ENCODE measurements at places on chromosomes 5 and 9. TPM values are rescaled to one million over a fixed set of nuclear protein-coding genes. Genes with fewer than 3 reads are reported as not detected.

GRCh38 chr9:2620919-2621721 is 467 bp upstream of the VLDLR start:
- DNase-seq = peak; percentile 17
- no peaks in the 10 kb centered on the region for H3K36me3 ChIP-seq
- H3K27ac ChIP-seq = peak overlapping the region; percentile 6
- peak overlapping the region; percentile 85 for H3K4me3 ChIP-seq
- H3K4me1 ChIP-seq = peaks cover 16% of the 10 kb centered on the region

- peaks cover 21% of the 10 kb centered on the region for H3K4me1 ChIP-seq
- H3K27ac ChIP-seq = no peak within 1 kb of the TSS
- H3K27me3 ChIP-seq = no peaks in the 10 kb centered on the region
- peak; percentile 84 for DNase-seq
These were observed at the start of gene DPP7 for GRCh38 chr9:137114613-137115393. TSS of gene DPP7 (minus strand) at chr9:137114733. CDS start at chr9:137114713, 20 bp downstream.

The CDKN2B-AS1 gene
- total RNA-seq = 1.4 TPM

GRCh38 chr5:67221487-67222242 is 25.1 kb upstream of the CD180 start:
- H3K4me1 ChIP-seq = peaks cover 65% of the 10 kb centered on the region
- no peaks in the 10 kb centered on the region for H3K27me3 ChIP-seq
- H3K36me3 ChIP-seq = no peaks in the 10 kb centered on the region
- H3K4me3 ChIP-seq = peak overlapping the region; percentile 78
- no peak for DNase-seq

GRCh38 chr9:93303258-93303771 is 119.4 kb downstream of the WNK2 start:
- H3K4me3 ChIP-seq = no peak overlapping the region
- no peaks in the 10 kb centered on the region for H3K36me3 ChIP-seq
- H3K27ac ChIP-seq = no peak overlapping the region
- H3K27me3 ChIP-seq = peaks cover 4% of the 10 kb centered on the region

- H3K36me3 ChIP-seq = peaks cover 34% of the 10 kb centered on the region
- no peak overlapping the region for H3K4me3 ChIP-seq
- H3K27ac ChIP-seq = no peak overlapping the region
- DNase-seq = no peak
These were observed 18.4 kb downstream of the SLC25A46 start for GRCh38 chr5:110757118-110757729.

- H3K27ac ChIP-seq = no peak overlapping the region
- H3K36me3 ChIP-seq = no peaks in the 10 kb centered on the region
- no peak overlapping the region for H3K4me3 ChIP-seq
- no peak for DNase-seq
- no peaks in the 10 kb centered on the region for H3K4me1 ChIP-seq
These were observed 739.8 kb upstream of the PTPRD start for GRCh38 chr9:11352612-11353011.

The GALNT12 gene
- total RNA-seq = 2.5 TPM

- H3K36me3 ChIP-seq = peaks cover 8% of the 10 kb centered on the region
- H3K27ac ChIP-seq = no peak overlapping the region
- no peaks in the 10 kb centered on the region for H3K27me3 ChIP-seq
- H3K4me3 ChIP-seq = no peak overlapping the region
- DNase-seq = no peak
These were observed 230.6 kb downstream of the GNA14 start for GRCh38 chr9:77417566-77417965.

- no peaks in the 10 kb centered on the region for H3K4me1 ChIP-seq
- H3K27ac ChIP-seq = no peak overlapping the region
- DNase-seq = no peak
- no peaks in the 10 kb centered on the region for H3K36me3 ChIP-seq
- H3K4me3 ChIP-seq = no peak overlapping the region
These were observed 123.3 kb upstream of the SLIT3 start for GRCh38 chr5:169424279-169424655.

The ANKRD31 gene
- 0.13 TPM for total RNA-seq

- H3K4me1 ChIP-seq = no peaks in the 10 kb centered on the region
- peaks cover 11% of the 10 kb centered on the region for H3K27me3 ChIP-seq
- no peak overlapping the region for H3K27ac ChIP-seq
- H3K4me3 ChIP-seq = no peak overlapping the region
- no peak for DNase-seq
- H3K36me3 ChIP-seq = no peaks in the 10 kb centered on the region
These were observed 313.5 kb downstream of the AGTPBP1 start for GRCh38 chr9:85428230-85428629.

DNA sequence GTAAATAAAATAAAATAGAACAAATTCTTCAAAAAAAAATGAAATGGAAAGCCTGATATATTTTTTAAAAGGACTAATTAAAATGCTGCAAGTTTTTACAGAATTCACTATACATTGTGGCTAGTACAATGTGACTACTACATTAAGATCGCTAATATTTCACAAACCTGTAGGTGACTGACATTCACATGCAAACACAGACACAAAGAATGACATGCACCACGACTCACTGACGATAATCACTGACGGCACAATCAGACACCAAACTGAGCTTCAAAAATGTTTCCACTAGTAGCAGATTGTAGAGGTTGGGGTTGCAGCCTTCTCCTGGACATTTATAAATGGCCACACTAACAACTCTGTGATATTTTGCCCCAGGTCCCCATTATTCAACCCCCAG is 637.7 kb upstream of the DMAC1 start:
- no peak overlapping the region for H3K4me3 ChIP-seq
- no peak for DNase-seq
- no peaks in the 10 kb centered on the region for H3K27me3 ChIP-seq
- H3K36me3 ChIP-seq = no peaks in the 10 kb centered on the region

- no peak for DNase-seq
- no peaks in the 10 kb centered on the region for H3K36me3 ChIP-seq
- peaks cover 26% of the 10 kb centered on the region for H3K4me1 ChIP-seq
- H3K27ac ChIP-seq = peak overlapping the region; percentile 75
- no peak overlapping the region for H3K4me3 ChIP-seq
These were observed 26.2 kb upstream of the ANKRD33B start for GRCh38 chr5:10537624-10538023.

GRCh38 chr5:55004729-55005128 is 19.3 kb upstream of the GZMK start:
- H3K36me3 ChIP-seq = no peaks in the 10 kb centered on the region
- no peaks in the 10 kb centered on the region for H3K4me1 ChIP-seq
- H3K27me3 ChIP-seq = peaks cover 6% of the 10 kb centered on the region
- DNase-seq = no peak
- no peak overlapping the region for H3K27ac ChIP-seq

The DNM1 gene
- 0.86 TPM for total RNA-seq

The ARL14EPL gene
- total RNA-seq = not detected

GRCh38 chr9:83649080-83649479 is 26.1 kb downstream of the IDNK start:
- H3K27ac ChIP-seq = no peak overlapping the region
- H3K36me3 ChIP-seq = peaks cover 42% of the 10 kb centered on the region
- no peak overlapping the region for H3K4me3 ChIP-seq
- no peaks in the 10 kb centered on the region for H3K27me3 ChIP-seq
- peaks cover 6% of the 10 kb centered on the region for H3K4me1 ChIP-seq

DNA sequence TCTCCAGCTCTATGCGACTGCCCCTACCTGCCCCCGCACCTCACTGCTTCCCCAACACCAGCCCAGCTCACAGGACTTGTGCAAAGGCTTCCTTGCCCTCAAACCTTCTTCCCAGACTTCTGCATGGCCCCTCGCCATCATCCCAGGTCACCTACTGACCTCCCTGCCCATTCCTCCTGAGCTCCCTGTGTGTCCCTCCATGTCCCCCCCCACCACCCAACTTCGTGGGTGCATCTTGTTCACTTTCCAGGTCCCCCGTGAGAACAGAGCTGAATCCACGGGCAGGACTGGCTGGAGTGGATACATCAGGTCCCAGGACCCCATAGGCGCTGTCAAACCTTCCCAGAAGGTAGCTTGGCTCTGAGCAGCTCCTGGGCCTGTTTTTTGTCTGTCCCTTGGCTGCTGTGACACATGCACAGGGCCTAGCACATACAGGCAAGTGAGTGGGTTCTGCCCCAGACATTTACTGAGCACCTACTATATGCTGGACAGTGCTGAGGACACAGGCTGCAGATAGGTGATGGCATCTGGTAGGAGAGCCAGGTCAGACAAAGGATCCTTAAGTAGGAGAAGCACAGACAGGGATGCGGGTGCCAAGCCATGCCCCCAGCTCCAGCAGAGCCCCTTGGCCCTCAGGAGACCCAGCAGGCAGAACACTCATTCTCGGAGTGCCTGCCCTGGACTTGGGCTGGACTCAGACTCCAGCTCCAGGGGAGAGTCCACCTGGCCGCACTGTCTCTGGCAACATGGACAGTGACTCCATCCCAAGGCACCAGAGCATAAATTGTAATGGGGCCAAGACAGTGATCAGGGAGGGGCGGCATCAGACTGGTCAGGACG is 15.0 kb downstream of the NINJ1 start:
- no peak for DNase-seq
- peaks cover 1% of the 10 kb centered on the region for H3K36me3 ChIP-seq
- no peak overlapping the region for H3K4me3 ChIP-seq
- peaks cover 26% of the 10 kb centered on the region for H3K4me1 ChIP-seq
- peak overlapping the region; percentile 72 for H3K27ac ChIP-seq

- peaks cover 64% of the 10 kb centered on the region for H3K36me3 ChIP-seq
- no peaks in the 10 kb centered on the region for H3K27me3 ChIP-seq
- H3K27ac ChIP-seq = peak overlapping the region; percentile 0
- H3K4me3 ChIP-seq = no peak overlapping the region
- no peak for DNase-seq
These were observed 183.1 kb downstream of the TRIO start for GRCh38 chr5:14326035-14326903.

All from activated B cell treated with CpG ODN at 0.5 μM for 24 hours (primary cell).